ENCODE measurements at places on chromosomes 5 and 9. TPM values are rescaled to one million over a fixed set of nuclear protein-coding genes. Genes with fewer than 3 reads are reported as not detected.

STPG3 gene
- total RNA-seq = not detected

PDE6A gene
- not detected for total RNA-seq

PTCH1 gene
- 2.0 TPM for total RNA-seq

ANKRD34B gene
- total RNA-seq = not detected

MARCOL gene
- total RNA-seq = 8.3 TPM

NDOR1 gene
- 2.3 TPM for total RNA-seq

CDKN2A gene
- 9.5 TPM for total RNA-seq

AK8 gene
- total RNA-seq = 0.37 TPM

FSD1L gene
- total RNA-seq = 3.0 TPM

ANAPC2 gene
- total RNA-seq = 15.2 TPM

Measured in smooth muscle cell of bladder (primary cell).